ENCODE measurements at places on chromosomes 7 and 10. TPM values are rescaled to one million over a fixed set of nuclear protein-coding genes. Genes with fewer than 3 reads are reported as not detected.

DNA sequence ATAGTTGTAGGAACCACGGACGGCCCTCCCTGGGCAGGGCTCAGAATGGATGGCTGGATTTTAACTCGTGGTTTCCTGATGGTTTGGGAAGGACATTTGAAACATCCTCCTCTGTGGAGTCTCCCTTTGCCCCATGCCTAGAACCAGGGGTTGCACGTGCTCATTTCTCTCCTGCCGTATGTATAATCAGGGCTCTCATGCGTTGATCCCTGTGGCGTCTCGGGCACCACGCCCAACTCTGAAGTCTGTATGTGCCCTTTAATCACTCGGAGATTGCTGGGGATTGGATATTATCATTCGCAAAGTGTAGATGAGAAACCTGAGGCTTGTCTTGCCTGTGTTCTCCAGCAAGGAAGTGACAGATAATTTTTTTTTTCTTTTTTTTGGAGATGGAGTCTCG is 257.1 kb downstream of the CAMK1D start:
- no peak for DNase-seq

DNA sequence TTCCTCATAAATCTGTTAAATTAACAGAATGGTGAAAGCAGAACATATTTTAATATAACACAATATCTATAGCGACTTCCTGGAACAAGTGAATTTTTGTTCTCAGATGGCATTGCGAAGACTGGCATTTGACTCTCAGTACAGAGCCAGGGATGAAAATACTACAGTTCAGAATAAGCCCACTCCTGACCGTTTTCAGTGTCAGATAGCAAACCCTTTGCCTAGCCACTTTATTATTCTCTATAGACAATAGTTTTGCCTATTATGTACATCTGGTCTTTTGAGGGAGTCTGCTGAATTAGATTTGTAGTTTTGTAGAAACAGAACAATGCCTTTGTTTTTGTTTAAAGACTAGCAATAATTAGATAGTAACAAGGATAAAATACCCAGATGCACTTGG is 2.3 kb downstream of the MINPP1 start:
- DNase-seq, result no peak

GRCh38 chr10:18439601-18440000 is 211.8 kb downstream of the NSUN6 start:
- DNase-seq, result no peak

DNA sequence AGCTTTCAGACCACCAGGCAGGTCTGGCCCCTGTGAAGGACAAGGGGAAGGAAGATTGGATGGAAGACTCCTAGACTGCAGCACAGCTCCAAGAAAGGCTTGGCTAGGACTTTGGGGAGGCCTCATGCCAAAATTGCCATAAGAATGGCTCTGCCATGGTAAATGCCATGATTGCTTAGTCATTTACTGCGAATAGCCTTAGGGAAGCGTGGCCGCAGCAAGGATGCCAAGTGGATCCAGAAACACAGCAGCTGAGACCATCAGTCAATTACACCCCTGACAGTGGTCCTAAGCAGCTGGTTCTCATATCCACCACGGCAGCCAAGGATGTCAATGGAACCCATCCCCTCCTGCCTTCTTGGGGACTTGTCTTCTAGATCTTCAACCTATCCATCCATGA is 88.2 kb upstream of the AUTS2 start:
- DNase-seq, result no peak

DNA sequence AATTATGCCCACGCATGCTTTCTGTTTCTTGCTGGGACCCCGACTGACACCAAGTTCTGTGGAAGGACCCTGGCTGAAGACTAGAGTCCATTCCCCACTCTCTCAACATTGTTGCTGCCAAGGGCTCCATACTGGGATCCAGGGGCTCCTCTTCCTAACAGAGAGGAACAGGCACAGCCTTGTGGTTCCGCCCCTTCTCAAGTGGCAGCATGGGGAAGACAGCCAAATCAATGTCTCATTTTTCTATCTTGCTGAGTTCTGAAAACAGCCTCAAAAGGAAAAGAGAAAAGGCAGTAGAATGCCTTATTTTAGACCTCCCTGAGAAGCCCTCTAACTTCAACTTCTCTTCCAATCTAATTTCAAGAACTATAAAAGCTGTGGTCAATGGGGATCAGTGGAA is 23.7 kb upstream of the LAMB1 start:
- no peak for DNase-seq

The RADIL gene
- polyA plus RNA-seq, result 3.7 TPM
